Retina (tissue), 1 donor: ENCODE measurements at places on chromosomes 3 and 15.

DNA sequence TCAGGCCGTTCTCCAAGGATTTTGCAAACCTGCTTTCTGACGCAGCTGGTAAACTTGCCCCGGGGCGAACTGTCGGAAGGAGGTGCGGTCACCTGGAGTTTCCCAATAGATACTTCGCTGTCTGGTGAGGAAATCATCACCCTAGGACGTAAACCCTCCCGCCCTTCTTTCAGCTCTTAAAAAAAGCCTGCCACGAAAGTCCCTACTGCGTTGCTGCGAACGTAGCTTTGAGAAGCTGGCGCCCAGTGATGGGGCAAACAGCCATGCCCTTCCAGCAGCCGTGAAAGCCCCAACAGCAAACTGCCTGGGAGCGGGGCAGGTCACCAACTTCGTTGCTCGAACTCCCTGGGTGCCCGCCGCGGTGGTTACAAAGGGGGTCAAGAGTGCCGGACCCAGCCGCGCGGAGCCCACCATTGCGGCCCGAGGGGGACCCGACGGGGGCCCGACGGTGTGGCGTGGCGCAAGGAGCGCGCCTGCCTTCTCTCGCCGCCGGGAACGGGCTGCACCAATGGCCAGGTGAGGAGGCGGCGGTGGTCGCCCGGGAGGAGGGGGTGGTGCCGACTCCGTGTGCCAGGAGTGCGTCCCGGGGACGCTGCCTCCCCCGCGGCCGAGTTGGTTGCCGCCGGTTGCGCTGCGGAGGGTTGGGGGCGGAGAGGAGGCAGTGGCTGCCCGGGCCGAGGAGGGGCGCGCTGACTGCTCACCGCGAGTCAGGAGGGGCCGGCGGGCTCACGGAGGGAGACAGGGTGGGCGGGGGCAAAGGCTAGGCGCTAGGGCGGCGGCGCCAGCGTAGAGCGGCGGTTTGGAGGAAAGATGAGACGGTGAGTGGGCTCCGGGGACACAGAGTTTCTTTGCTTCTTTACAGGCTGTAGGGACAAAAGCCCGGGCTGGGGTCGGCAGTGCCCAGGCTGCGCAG lies at the start of gene PHLDB2:
Gene PHLDB2, plus strand, starts transcription at position 205 of the 913 bp plus-strand sequence. CDS start 24,813 bp downstream, outside the sequence.
- DNase-seq: peak; percentile 91

DNA sequence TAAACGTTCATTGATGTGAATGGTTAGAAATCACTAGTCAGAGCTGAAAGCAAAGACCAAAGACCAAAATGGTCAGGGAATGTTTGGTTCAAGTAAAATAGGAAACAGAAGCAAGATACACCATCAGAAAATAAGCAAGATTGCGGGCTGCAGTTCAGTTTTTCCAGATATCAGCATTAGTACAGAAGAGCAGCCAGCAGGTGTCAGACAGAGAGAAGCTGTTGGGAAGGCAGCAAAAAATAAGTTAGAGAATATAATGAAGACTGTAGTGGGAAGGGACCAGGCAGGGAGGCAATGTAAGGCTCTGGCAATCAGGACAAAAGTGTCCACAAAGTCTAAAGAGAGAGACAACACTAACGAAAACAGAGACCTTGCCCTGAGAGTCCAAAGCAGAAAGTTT lies 639.4 kb upstream of the NAALADL2 start:
- no peak for DNase-seq

- no peak for DNase-seq
Measured at GRCh38 chr15:82911458-82911857, 41.1 kb downstream of the HOMER2 start.

- no peak for DNase-seq
Measured at GRCh38 chr3:126546549-126547239, 12.0 kb downstream of the C3orf22 start.

- DNase-seq: no peak
Measured at GRCh38 chr15:72967397-72967796, 84.9 kb upstream of the NEO1 start.

- DNase-seq: peak; percentile 75
Measured at GRCh38 chr3:33940736-33941135, 142.3 kb downstream of the PDCD6IP start.

DNA sequence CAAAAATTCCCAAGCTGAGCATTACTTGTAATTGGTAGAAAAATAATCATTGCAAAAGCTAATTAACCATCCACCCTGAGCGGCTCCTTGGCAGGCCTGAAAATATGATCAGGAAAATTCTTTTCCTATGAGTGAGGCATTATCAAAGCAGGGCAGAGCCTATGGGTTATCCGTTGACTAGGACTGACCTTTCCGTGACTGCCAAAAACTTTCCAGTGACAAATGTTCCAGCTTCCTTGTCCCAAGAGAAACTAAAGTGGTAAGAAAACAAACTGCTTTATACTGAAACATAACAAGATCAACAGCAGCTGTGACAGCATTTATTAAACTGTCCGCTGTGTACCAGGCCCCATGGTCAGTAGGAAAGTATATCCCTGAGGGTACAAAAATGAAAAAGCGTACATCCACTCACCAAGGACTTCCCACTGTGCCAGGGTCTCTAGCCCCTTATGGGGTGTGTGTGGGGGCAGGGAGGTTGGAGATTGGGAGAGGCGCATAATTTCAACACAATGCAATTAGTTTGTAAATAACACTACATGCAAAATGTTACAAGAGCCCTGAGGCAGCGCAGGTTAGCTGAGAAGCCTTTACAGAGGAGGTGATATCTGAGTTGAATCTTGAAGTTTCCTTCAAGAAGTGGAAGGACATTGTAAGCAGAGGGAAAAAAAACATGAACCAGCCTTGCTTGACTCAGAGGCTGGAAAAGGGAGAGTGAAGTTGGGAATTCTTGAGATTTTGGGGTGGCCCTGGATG lies 8.5 kb downstream of the LIPC start:
- no peak for DNase-seq

- no peak for DNase-seq
Measured at GRCh38 chr3:153673853-153674252, 447.3 kb upstream of the ARHGEF26 start.

- peak; percentile 73 for DNase-seq
Measured at GRCh38 chr15:70466895-70467529, 296.3 kb downstream of the UACA start.

DNA sequence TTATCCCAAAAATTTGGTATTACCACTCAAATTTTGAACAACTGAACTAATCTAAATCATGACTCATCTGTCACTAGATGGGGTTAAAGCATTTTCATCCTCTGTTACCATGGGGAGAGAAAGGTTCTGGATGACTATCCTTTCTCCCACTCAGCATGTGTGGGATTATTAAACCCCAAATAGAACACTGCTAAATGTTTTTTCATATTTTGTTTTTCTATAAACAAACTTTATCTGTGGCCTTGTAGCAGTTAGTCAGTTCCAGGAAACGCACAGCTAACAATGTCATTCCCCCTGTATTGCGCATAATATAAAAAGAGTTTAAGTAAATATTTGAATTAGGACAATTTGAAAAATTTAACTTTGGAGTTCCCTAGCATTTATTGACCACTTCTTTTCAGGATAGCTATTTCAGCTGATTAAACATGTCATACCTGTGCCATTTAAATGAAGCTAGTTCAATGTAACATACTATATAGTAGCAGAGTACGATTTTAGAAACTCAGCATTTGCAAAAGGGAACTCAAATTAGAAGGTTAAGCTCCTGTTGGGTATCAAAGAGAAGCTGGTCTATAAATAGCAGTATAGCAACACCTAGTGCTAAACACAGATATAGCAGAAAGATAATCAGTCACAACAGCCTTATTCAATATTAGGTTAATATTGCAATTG lies 9.2 kb upstream of the TMEM212 start:
- DNase-seq: no peak

DNA sequence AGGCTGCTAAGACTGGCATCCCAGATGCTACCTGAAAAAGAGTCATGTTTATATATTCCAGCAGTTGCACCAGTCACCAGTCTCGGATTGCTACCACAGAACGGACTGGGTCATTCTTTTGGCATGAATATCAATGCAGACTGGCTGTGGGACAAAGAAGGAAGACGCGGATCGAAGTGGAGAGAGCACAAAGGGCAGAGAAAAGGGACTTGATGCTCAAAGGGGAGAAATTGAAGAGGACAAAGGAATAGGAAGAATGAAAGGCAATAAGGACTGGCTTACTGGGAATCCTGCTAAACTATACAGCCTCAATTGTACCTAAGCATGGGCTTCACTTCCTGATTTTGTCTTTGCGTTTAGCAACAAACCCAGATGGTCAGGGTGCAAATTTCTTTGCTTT lies 15.3 kb upstream of the DIS3L start:
- DNase-seq: no peak

DNA sequence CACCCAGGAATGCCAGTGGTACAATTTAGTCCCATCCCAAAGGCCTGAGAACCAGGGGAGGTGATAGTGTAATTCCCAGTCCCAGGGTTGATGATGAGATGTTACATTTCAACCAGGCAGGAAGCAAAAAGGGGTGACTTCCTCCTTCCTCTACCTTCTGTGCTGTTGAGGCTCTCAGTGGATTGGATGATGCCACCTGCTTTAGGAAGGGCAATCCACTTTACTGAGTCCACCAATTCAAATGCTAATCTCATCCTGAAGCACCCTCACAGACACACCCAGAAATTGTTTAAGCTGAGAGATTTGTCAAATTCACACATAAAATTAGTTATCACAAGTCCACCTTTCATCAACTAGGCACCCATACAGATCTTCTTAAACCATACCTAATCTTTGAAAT lies 418.5 kb upstream of the GOLIM4 start:
- DNase-seq: no peak

- peak; percentile 60 for DNase-seq
Measured at GRCh38 chr15:36886191-36886590, 214.2 kb downstream of the MEIS2 start.

DNA sequence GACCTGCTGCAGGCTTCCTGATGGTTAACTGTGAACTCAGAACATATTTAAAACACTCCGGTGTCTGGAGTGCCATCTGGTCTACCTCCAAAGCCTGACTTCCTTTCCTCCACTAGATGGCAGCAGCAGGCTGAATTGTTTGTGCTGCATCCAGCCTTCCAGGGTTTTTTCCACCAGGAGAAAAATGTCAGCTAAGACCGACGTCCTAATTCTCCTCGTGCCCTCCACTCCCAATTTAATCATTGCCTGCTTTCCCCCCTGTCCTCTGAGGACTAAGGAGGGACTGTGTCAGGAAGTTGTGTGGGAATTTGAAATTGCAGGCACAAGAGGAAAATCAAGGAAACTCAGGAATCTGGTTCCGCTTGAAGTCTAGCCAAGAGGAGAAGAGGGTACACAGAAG lies 165.2 kb upstream of the UMPS start:
- DNase-seq: peak; percentile 78

DNA sequence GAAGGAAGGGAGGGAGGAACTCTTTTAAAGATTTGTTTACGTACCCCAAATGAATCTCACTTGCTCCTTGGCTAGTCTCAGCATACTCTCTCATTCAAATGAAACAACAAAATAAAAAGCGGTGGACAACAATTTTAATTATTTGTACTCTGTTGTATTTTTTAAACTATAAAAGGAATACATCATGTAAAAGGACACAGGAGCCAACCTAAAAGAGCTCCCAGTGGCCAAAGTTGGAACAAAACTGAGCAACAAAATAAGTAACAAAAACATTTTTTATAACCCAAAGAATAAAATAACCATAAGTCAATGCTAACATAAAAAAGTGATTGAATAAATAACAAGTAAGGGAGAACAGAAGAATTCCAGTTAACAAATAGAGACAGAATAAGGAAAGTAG lies 24.4 kb upstream of the SSUH2 start:
- DNase-seq: no peak

- DNase-seq: no peak
Measured at GRCh38 chr3:10272977-10273376, 19.8 kb downstream of the GHRL start.

DNA sequence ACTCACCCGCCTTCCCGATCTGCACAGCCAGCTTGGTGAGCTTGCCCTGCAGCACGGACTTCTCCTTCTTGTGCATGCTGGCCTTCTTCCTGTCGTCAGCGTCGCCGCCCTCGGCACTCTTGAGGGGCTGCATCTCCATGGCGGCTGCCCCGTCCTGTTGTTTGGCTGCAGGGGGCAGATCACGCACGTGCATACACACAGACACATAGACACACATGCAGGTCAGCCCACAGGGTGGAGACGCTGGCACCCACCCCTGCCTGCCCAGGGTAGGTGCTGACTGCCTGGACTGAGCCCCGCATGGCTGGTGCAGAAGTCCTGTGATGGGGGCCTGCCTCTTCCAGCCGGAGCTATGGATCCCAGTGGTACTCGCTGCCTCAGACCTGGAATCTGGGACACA lies 57.3 kb upstream of the SEC13 start:
- DNase-seq: no peak

DNA sequence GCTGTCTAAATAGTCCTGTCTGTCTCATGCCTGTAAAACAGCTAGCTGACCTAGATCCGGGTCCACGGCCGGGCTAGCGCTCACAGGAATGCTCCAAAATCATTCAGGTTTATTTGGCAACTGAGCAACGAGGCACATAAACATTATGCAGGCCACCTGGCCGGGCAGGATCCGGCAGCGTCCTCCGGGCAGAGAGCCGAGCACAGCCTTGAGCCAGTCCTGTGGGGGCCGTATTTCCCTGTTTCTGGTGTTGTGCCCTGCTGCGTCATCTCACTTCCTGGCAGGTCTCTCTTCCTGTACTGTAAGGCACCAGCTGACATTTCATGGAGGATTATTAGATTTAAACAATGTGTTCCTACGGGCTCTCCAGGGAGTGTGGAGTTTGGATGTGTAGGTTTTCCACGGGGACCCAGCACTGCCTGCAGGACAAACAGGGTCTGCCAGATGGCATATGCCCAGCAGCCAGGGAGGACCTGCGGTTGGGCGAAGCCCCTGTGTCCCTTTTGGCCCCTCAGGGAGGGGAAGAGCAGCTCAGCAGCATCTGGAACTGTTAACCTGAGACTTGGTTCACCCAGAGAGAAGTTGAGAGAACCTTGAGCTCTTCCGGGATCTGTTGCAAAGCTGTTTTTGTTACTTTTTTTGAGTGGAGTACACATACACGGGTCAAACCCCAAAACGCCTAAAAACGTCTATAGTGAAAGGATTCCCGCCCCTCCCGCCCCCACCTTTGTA lies 16.6 kb upstream of the LRRK1 start:
- DNase-seq: no peak

- no peak for DNase-seq
Measured at GRCh38 chr3:50817756-50818529, 143.2 kb downstream of the DOCK3 start.

GRCh38 chr3:192675958-192676649 lies 51.2 kb downstream of the FGF12 start:
- no peak for DNase-seq

DNA sequence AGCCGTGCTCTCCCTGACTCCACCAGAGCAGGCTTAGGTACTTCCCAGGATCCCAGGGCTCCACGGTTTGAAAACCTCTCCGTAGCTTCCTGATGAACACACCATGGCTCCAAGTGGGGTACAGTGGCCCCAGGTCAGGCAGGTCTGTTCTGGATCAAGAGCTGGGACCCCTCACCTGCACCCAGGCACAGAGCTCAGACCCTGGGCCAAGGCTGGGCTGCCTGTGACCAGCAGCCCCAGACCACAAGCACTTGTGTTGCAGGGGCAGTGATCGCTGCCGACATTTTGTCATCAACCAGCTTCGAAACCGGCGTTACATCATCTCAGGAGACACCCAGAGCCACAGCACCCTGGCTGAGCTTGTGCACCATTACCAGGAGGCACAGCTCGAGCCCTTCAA lies 5.3 kb downstream of the SH2D7 start:
- DNase-seq: no peak

- DNase-seq: no peak
Measured at GRCh38 chr3:160618363-160618762, 53.0 kb upstream of the KPNA4 start.

- DNase-seq: no peak
Measured at GRCh38 chr3:55826731-55827496, 339.8 kb upstream of the WNT5A start.
